ENCODE measurements at places on chromosomes 12 and 14.

DNA sequence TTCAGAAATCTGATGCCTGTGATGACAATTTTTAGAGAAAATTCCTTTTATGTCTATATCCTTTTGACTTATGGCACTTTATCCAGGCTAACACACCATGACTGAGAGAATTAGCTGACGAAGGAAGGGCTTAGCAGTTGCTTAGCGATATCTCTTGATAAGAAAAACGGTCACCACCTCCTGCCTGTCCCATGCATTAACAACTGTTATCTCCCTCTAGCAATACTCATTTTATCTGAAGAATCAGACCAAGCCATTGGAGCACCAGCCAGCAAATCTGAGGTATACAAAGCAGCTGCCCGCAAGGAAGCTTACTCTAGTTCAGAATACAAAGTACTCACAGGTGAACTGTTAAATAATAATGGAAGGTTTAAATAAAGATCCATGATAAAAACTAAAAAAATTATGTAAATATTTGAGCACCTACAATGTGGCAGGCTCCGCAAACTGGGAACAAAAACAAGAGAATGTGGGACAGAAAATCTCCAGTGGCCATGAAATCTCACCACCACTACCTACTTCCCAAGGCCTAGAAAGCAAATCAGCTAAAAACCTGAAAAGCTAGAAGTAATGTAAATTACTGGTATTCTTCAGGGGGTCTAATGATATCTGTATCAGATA is 24.3 kb downstream of the PPM1H start:
- no peak for DNase-seq

DNA sequence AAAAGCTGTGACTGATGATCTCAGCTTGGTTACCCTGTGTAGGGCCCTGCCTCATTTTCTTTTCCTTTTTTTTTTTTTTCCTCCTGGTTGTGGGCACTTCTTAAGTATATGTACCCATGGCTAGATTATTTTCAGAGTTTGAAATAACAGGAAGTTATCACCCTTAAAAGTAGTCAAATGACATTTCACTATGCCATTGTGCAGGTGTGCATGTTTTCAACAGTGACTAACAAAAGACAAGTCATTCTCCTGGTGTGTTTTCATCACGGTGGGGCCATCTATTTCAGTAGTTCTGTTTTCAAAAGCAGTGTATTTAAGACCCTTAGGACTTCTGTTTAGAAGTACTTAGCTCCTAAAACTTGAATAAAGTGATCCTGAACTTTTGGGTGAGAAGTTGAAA is 15.0 kb downstream of the GABARAPL1 start:
- no peak for DNase-seq

DNA sequence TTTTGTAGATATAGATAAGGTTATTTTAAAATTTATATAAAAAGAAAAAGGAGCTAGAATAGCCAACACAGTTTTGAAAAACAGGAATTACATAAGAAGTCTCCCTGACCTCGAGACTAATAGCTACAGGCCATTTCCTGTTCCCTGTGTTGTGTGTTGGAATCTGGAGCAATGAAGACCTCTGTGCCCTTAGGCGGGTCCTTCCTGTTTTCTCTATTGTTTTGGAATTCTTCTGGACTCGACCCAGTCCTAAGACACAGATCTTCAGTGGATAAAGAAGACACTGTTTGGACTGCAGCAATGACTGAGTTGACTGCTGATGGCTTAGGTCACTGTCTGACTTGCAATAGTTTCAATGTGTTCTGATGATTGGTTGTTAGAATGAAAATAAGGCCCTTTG is 26.2 kb downstream of the SNRPF start:
- DNase-seq, result no peak

DNA sequence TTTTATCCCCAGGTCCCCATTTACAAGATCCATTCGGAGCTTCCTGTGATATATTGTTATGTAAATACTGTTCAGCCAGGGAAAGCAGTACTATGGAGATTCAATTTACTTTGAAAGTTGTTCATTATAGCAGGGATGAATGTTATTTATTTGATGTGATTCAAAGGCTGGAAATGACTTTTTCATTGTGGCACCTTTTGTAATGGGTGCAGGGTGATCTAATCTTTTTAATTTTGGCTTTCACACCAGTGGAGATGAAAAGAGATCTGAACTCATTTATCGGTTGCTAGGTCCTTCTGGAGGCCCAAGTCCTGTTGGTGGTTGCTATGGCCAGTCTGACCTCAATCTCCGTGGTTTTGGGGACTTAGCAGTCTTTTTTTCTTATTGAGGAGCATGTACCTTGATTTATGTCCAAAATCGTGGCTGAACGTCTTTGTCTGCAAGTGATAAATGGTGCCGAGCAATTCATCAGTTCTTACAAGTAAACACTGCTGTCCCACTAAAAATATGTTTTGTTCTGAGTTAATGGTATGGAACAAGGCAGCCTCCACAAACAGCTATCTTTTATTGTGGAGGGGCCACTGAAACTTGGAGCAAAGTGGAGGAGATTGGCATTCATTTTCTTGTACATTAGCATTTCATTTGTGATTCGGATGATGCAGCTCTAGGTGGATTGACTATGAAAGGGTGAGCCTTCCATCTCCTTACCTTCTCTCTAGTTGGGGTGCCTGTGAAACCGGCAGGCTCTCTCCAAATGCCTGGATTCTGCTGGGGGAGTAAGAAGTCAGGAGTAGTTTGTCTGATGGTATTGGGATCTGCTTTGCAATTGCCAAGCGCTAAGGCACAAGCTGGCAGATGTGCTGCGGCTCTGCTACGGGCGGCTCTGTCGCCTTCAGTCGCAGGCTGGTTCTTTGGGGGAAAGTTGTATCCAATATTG is 2.0 kb downstream of the RMST start:
- DNase-seq, result no peak

GRCh38 chr12:109902891-109903418 is 2.9 kb downstream of the TCHP start:
- DNase-seq, result no peak

DNA sequence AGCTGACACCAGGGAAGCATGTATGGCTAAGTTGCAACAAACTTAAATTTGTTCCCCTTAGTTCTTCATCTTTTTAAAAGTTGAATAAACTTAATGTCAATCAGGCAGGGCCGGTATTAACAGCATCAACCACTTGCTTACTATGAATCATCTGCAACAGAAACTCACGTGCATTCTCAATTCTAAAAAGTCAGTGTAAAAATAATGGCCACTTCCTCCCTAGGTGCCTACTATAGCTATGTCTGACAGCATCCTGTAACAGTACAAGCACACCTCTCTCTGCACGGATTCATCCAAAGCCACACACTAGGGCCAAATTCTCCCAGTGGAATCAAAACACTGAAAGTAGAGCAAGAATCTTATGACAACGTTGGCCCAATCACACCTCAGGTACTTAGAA is 48.6 kb downstream of the PPP1R36 start:
- no peak for DNase-seq

DNA sequence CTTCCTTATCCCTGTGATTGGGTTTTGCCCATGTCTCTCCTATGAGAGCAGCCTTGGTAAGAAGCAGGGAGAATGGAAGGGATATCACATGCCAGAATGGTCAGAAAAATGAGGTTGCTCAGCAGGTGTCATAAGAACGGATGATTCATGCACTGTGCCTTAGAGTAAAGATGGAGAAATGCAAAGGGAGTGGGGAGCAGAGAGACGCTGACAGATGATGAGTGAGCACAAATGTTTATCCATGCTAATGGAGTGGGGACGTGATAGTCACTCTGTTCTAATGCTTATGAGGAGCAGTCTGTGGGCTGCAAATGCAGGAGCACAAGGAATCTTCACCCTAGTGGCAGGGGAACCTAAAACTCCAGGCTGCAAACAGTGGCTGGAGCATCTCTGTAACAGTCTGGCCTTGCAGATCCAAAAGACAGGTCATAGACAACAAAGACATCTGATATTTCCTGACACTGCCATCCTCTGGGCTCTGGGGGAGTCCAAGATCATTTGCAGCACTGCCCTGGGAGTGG is 243.2 kb downstream of the CACNA1C start:
- no peak for DNase-seq

GRCh38 chr12:111359231-111359913 is 9.5 kb downstream of the PHETA1 start:
- peak; percentile 75 for DNase-seq

- DNase-seq, result no peak
Measured at GRCh38 chr14:80446356-80446755, 235.1 kb upstream of the DIO2 start.

DNA sequence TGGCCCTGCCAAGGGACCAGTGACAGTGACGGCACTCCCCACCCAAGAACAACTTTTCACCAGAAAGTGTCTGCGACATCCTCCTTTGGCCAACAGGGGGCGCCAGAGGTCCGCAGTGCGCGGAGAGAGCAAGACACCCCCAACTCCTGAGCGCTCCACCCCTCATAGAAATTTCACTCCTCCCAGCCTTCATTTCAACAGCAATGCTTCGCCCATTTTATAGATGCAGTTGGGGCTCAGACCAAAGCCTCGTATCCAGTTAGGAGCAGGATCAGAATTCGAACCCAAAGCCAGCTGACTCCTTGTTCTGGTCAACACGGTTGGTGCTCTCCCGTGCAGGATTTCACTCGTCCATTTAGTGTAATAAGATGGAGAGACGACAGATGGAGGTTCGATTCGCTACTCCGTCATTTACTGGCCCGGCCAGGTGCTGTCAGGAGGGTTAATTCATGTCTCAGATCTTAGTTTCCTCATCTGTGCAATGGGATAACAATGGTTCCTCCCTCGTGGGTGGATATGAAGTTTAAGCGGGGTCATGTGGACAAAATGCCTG is 2.4 kb upstream of the POP5 start:
- DNase-seq, result peak; percentile 88

All from activated T-cell treated with anti-CD3 and anti-CD28 coated beads, Interleukin-2, amount 50 U/mL, for 48 hours (primary cell).